ENCODE measurements at places on chromosomes 5 and 9. TPM values are rescaled to one million over a fixed set of nuclear protein-coding genes. Genes with fewer than 3 reads are reported as not detected.

The PLEKHG4B gene
- 9.5 TPM for total RNA-seq

The SARDH gene
- total RNA-seq = 4.1 TPM

The F12 gene
- total RNA-seq = 1.3 TPM

The STKLD1 gene
- total RNA-seq = 0.75 TPM

The FREM1 gene
- total RNA-seq = 17.5 TPM

The AIF1L gene
- total RNA-seq = 13.2 TPM

The WWC1 gene
- 95.2 TPM for total RNA-seq

The LRRC19 gene
- total RNA-seq = not detected

The PCDHGB5 gene
- 12.1 TPM for total RNA-seq

The CREBRF gene
- total RNA-seq = 36.5 TPM

The ZNF883 gene
- 1.7 TPM for total RNA-seq

- no peak for DNase-seq
Observed at GRCh38 chr5:119316086-119316485, 39.7 kb upstream of the TNFAIP8 start.

- DNase-seq = no peak
Observed at GRCh38 chr5:123855609-123856008, 343.6 kb downstream of the CSNK1G3 start.

- DNase-seq = no peak
Observed at GRCh38 chr5:53928641-53929040, 368.2 kb downstream of the NDUFS4 start.

GRCh38 chr5:60492958-60493357 is 207.0 kb downstream of the DEPDC1B start:
- no peak for DNase-seq

- no peak for DNase-seq
Observed at GRCh38 chr9:78064075-78064474, 32.5 kb upstream of the GNAQ start.

DNA sequence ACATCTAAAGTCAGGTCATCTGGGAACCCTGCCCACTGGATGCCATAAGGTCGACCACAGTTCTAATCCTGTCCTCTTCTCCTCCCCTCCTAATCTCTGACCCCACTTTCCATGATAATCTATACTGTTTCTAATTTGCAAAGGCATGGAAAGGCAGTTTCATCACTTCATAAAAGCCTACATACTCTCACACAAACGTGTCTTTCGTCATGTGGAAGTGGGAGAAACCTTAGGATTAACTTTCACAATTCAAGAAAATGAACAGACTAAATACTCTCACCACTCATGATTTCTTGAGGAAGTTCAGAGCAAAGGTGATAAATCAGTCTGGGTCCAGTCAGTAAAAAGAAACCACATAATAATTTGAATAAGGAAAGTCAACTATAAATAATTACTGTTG is 5.5 kb downstream of the FANCC start:
- no peak for DNase-seq

DNA sequence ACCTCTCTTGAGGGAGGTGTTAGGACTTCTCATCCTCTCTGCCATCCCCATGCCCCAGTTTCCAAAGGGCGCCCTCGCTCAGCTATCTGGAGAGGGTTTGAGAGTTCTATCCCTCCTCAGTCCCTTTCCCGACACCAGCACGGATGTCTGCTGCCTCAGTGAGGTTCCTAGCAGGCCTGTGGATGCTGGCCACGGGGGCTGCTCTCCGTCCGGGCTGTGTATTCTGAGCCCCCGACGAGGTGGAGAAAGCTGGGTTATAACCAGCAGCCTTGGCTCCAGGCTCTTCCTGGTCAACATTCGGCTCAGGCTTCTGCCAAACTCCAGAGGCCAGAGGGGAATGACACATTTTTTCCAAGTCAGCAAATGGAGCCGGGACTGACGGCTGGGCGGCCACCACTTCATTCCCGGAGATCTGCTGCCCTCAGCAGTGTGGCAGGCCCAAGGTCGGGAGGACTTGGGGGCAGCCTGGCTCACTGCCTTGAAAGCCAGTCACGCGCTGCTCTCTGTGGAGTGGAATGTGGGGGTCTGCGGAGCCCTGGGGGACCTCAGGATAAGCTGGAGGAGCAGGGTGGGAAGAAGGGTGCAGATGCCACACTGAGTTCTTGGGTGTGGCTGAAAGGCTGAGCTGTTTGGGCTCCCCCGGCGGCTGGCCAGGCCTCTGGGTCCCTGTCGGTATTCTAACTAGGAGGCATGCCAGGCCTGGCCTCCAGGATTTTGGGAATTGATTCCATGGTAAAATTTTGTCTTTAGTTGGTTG is 27.4 kb downstream of the PTPA start:
- DNase-seq = peak; percentile 65

DNA sequence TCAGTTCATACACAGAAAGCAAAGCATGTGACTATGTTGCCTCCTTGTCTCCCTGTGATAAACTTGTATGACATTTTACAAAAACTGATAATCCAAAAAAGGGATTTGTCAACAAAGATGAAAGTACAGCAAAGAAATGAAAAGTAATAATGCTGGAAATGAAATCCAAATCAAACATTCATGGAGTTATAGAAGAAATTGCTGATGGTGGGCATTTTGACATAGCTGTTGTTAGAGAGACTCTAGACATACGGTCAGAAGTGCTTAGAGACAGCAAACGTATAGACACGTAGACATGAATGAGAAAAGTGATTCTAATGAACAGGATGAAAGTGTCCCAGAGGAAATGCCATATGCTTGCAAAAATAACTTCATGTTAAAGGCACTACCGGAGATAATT is 186.9 kb upstream of the RGMB start:
- no peak for DNase-seq

GRCh38 chr9:19720377-19720776 is 68.5 kb downstream of the SLC24A2 start:
- no peak for DNase-seq

DNA sequence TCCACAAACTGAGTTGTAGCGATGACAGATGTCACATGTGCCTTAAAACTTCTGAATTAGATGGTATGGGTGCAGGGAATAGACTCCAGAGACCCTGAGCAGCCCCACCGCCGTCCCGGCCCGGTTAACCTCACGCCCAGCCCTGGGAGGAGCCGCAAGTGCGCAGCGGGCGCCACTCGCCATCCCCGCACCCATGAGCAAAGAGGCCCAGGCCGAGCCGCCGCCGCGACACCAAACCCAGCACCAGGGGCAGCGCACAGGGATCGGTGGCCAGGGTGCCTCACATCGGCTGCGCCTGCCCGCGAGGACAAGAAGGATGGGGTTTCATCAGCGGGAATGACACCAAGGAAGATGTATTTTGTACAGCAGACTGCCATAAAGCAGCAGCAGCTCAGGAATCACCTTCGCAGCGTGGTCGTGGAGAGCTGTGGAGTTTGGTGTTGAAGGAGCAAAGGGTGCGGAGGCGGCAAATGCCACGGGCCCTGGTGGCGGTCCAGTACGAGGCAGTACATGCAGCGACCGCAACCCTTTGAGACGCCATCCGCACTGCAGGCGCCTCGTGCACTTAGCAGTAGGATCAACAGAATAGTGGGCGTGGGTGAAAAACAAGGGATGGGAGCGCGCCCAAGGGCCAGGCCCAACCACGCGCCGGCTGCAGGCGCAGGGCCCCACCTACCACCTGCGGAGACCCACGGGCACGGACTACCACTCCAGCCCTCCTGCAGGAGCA is 89.7 kb downstream of the ZNF366 start:
- no peak for DNase-seq

DNA sequence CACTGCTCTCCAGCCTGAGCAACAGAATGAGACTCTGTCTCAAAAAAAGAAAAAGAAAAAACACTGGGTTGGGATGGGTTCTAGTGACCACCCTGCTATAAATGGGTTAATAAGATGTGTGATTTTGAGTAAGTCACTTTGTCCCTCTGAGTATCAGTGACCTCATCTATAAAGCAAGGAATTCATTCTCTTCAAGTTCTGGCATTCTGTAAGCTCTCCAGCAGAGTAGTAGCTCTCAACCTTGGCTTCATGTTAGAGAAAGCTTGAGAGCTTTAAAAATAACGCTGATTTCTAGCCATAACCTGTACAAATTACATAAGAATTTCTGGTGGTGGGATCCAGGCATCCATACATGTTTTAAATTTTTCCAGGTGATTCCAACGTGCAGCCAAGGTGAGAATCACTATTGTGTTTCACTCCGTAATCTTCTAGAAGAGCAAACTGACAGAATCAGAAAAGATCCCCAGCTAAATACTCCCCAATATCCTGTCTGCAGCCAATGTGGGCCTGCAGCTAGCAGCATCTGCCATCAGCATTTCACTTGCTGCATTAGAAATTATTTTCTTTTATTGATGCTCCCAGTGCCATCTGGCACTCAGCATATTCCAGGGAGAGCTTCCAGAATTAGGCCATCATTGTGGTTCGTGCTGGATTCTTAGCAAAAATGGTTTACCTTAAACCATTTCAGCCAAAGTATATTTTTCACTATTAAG is 109.4 kb downstream of the FEM1C start:
- DNase-seq = no peak

GRCh38 chr5:320524-321229 is 837 bp upstream of the AHRR start:
- no peak for DNase-seq

DNA sequence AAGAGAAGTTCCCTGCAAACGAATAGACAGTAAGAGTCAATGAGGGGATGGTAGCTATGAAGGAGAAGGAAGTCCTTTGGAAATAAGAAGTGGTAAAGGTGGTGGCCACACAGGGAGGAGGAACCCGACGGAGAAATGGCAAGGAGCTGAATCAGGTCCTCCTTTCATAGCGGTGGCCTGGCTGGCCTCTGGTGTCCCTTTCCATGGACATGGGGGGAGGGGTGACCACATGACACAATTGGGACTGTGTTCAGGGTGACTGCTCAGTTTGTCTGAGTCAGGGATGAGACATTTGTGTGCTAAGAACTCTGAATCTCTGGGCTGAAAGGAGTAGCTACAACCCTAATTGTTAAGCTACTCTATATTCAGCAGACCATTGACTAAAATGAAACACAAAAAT is 28.7 kb upstream of the TIMD4 start:
- DNase-seq = no peak

GRCh38 chr5:171386006-171386671 is 1.5 kb upstream of the NPM1 start:
- DNase-seq = no peak

- DNase-seq = no peak
Observed at GRCh38 chr5:83446253-83446947, 25.1 kb upstream of the VCAN start.

DNA sequence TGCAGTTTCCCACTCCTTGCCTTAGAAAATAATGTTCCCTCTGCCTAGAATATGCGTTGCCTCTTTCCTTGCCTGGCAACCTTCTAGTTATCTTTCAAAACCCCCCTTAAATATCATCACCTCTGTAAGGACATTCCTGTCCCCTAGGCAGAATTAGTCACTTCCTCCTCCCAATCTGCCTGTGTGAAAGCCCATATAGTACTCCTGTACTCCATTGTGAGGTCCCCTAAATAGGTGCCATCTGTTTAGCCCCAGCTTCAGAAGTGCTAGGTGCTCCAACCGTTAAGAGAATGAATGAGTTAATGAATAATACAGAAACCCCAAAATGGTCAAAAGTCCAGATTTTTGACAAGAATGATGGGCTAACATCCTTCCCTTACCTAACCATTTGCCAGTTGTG is 181.4 kb downstream of the GDNF start:
- DNase-seq = no peak

DNA sequence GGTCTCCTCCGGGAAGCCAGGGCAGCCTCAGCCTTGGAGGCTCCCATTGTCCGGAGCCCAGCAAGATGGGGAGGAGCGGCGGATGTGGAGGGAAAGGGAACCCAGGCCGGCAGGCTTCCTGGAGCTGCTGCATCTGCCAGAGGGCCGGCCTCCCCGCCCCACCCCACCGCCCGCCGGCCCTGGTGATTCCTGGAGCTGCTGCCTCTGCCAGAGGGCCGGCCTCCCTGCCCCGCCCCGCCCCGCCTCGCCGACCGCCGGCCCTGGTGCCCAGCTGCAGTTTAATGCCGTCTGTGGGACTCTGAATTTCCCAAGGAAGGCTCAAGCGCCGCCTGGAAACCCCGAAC is 31.6 kb downstream of the EXD3 start:
- no peak for DNase-seq

- DNase-seq = peak; percentile 48
Observed at GRCh38 chr9:68949271-68950000, 64.5 kb downstream of the PRKACG start.

DNA sequence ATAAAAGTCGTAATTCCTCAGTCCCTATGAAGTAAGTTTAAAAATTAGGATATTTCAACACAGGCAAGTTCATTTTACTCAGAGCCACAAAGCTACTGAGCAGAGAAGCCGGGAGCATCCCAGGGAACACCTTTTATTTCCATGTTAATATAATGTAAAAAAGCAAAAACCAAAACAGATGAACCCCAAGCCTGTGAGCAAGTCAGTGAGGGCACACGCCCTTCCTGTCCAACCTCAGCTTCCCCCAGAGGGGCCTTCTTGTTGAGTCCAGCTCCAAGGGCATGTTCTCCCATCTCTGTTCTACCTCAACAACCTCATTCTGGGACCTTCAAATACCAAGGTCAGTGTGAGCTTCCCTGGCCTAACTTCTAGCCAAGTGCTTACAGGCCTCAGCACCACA is 24.8 kb downstream of the NSUN2 start:
- DNase-seq = no peak

- DNase-seq = no peak
Observed at GRCh38 chr9:118522093-118523028, 818.2 kb downstream of the TLR4 start.

GRCh38 chr9:126752881-126753670 is 51.8 kb upstream of the ZBTB43 start:
- peak; percentile 77 for DNase-seq

GRCh38 chr5:54073131-54073530 is 237.2 kb downstream of the ARL15 start:
- no peak for DNase-seq

DNA sequence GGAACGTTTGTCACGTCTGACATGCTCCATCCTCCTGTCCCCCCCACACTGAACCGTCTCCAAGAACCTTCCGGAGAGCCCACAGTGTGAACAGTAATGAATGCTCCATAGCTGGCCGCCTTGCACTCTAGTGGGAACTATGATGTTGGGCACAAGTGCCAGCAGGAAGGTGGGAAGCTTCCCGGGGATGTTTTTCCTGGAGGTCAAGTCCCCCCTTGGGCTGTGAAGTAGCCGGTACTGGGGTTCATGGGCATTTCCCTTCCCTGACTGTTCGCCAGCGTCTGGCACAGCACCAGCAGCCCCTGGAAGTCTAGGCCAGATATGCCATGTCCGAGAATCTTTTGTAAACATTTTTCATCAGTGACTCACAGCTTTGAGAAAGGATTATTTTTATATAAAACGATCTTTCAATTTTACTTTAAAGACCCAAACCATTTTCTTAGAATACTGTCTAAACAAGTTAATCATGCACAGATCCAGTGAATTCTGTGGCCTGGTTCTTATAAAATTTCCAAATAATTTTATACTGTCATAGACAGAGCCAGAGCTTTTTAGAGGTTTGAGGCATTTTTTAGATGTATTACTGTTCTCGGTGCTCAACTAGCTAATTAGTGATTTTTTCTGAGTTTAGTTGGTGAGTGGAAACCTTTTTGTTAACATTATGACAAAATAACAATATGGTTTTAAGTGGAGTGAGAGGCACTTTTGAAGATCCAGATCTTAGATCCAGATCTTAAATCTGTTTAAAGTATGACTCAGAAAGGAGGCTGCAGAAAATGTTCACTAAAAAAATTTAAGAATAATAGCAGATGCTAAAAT is 11.6 kb downstream of the ABL1 start:
- DNase-seq = peak; percentile 54

- no peak for DNase-seq
Observed at GRCh38 chr9:130981002-130981755, 27.8 kb upstream of the LAMC3 start.

Data from ureter (tissue), 1 donor.